ENCODE measurements at places on chromosomes 6 and 20.

GRCh38 chr20:21499641-21500040 lies 14.2 kb downstream of the NKX2-2 start:
- no peaks in the 10 kb centered on the region for H3K4me1 ChIP-seq
- peaks cover 3% of the 10 kb centered on the region for H3K27me3 ChIP-seq

GRCh38 chr6:15335385-15335784 lies 89.5 kb downstream of the JARID2 start:
- peaks cover 33% of the 10 kb centered on the region for H3K4me1 ChIP-seq
- DNase-seq: no peak
- no peak overlapping the region for H3K4me3 ChIP-seq
- H3K27ac ChIP-seq: no peak overlapping the region

GRCh38 chr6:96675597-96675996 lies 112.7 kb downstream of the FHL5 start:
- no peak overlapping the region for H3K27ac ChIP-seq
- no peaks in the 10 kb centered on the region for H3K27me3 ChIP-seq
- H3K4me3 ChIP-seq: no peak overlapping the region
- DNase-seq: no peak
- H3K36me3 ChIP-seq: no peaks in the 10 kb centered on the region

GRCh38 chr6:24152014-24152413 lies 26.0 kb downstream of the NRSN1 start:
- DNase-seq: no peak
- no peak overlapping the region for H3K4me3 ChIP-seq
- no peak overlapping the region for H3K27ac ChIP-seq
- H3K4me1 ChIP-seq: no peaks in the 10 kb centered on the region
- no peaks in the 10 kb centered on the region for H3K36me3 ChIP-seq

GRCh38 chr6:6317386-6317785 lies 3.1 kb downstream of the F13A1 start:
- no peaks in the 10 kb centered on the region for H3K4me1 ChIP-seq
- H3K27me3 ChIP-seq: no peaks in the 10 kb centered on the region

DNA sequence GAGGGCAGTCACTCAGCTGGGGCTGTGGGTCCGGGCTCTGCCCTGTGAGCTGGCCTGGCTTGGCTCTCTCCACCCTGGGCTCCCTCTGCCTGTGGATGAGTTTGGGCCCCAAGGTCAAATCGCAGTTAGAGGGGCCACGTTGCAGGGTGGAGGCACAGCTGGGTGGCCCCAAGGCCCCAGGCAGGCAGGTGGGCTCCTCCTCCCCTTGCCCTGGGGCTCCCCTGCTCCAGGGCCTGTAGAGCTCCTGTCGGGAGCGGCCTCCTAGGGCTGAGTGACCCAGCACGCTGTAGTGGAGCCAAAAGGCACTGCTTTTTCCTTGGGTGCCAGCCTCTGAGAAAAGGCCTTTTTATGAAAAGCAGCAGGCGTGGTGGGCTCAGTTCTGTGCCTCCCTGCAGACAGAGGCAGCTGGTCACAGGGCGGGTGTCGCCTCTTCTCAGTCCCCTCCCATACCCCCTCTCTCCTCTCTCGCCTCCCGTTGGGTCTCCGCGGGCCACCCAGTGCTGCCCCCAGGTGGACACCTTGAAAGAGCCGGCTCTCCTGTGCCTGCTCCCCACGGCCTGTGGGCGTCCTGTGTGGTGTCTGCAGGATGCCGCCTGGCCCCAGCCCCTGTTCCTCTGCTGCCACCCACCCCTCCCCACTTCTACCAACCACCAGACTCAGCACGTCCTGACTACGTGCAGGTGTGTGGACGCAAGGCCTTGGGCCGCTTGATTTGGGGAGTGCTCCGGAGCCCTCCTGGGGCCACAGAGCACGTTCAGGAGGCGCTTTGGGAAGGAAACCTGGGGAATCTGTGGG lies 13.2 kb downstream of the SS18L1 start:
- no peaks in the 10 kb centered on the region for H3K27me3 ChIP-seq
- no peak overlapping the region for H3K4me3 ChIP-seq
- no peaks in the 10 kb centered on the region for H3K36me3 ChIP-seq
- H3K27ac ChIP-seq: no peak overlapping the region
- DNase-seq: peak; percentile 70

GRCh38 chr6:90978046-90978445 lies 391.2 kb upstream of the MAP3K7 start:
- no peak overlapping the region for H3K4me3 ChIP-seq
- no peak overlapping the region for H3K27ac ChIP-seq
- H3K4me1 ChIP-seq: no peaks in the 10 kb centered on the region
- H3K36me3 ChIP-seq: no peaks in the 10 kb centered on the region
- DNase-seq: no peak

- DNase-seq: peak; percentile 50
- peak overlapping the region; percentile 30 for H3K27ac ChIP-seq
- H3K4me1 ChIP-seq: peaks cover 18% of the 10 kb centered on the region
- H3K36me3 ChIP-seq: no peaks in the 10 kb centered on the region
Measured at GRCh38 chr6:166540631-166541331, 45.7 kb downstream of the RAMACL start.

- no peaks in the 10 kb centered on the region for H3K36me3 ChIP-seq
- peak overlapping the region; percentile 90 for H3K4me3 ChIP-seq
- no peaks in the 10 kb centered on the region for H3K27me3 ChIP-seq
- peak overlapping the region; percentile 91 for H3K27ac ChIP-seq
- H3K4me1 ChIP-seq: peaks cover 53% of the 10 kb centered on the region
Measured at GRCh38 chr6:53347250-53347920, 1.4 kb downstream of the ELOVL5 start.

- H3K27me3 ChIP-seq: no peaks in the 10 kb centered on the region
- H3K27ac ChIP-seq: no peak overlapping the region
- H3K36me3 ChIP-seq: no peaks in the 10 kb centered on the region
- H3K4me1 ChIP-seq: peaks cover 8% of the 10 kb centered on the region
Measured at GRCh38 chr6:136525586-136526195, 24.5 kb downstream of the MAP7 start.

GRCh38 chr6:111784433-111784832 lies 88.8 kb downstream of the FYN start:
- H3K36me3 ChIP-seq: no peaks in the 10 kb centered on the region
- H3K27ac ChIP-seq: no peak overlapping the region
- peaks cover 72% of the 10 kb centered on the region for H3K4me1 ChIP-seq
- no peak for DNase-seq
- no peaks in the 10 kb centered on the region for H3K27me3 ChIP-seq

DNA sequence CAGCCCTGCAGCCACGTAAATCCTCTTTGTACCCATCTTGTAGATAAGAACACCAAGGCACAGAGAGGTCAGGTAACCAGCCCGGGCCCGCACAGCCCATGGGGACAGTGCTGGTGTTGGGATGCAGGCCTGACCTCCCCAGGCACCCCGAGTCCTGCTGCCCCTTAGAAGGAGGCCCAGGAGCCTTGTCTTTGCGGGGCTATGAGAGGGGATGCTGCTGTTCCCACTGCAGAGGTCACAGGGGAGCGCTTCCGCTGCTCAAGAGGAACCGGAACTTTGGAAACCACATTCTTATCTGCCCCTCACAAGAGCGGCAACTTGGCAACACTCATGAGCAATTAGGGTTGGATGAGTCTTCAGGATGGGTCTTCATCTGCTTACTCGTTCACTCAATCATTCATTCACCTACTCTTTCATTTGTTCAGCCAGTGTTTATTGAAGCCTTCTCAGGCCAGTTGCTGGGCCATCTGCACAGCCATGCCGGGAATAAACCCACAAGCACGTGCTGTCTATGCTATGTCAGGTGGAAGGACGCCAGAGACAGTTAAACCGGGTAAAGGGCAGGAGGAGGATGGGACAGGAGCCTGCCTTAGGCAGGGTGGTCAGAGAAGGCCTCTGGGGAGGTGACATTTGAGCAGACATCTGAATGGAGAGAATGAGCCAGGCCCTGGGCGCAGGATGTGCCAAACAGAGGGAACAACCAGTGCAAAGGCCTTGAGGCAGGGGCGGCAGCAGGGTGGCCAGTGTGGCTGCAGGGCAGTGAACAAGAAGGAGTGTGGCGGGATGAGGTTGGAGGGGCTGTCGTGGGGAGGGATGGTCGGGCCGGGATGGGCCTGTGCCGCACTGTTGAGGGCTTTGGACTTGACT lies 60.8 kb downstream of the RBM38 start:
- H3K27me3 ChIP-seq: no peaks in the 10 kb centered on the region
- H3K36me3 ChIP-seq: no peaks in the 10 kb centered on the region
- H3K27ac ChIP-seq: no peak overlapping the region
- no peak for DNase-seq
- H3K4me1 ChIP-seq: peaks cover 35% of the 10 kb centered on the region

- no peak for DNase-seq
- H3K4me1 ChIP-seq: no peaks in the 10 kb centered on the region
- no peaks in the 10 kb centered on the region for H3K36me3 ChIP-seq
- H3K27ac ChIP-seq: no peak overlapping the region
Measured at GRCh38 chr6:3902871-3903648, 53.9 kb downstream of the FAM50B start.

DNA sequence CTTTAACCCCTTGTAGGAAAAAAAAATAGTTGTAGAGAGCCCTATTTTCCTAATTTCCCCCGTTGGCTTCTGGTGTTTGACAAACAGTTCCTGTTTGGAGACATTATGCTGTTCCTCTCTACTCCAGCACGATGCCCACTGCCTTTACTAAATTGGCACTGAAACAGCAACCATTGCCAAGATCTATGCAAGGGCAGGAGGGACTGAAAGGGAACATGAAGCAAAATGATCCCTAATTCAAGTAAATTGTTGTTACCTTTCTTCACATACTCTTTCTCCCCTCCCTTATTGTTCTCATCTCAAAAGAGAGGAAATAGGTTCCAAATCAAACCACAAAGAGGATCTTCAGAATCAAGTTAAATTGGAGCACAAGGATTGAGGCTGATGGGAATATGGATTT lies 764.1 kb upstream of the MMS22L start:
- DNase-seq: no peak
- no peak overlapping the region for H3K27ac ChIP-seq
- no peak overlapping the region for H3K4me3 ChIP-seq
- H3K27me3 ChIP-seq: no peaks in the 10 kb centered on the region
- H3K36me3 ChIP-seq: no peaks in the 10 kb centered on the region
- no peaks in the 10 kb centered on the region for H3K4me1 ChIP-seq

GRCh38 chr6:141326426-141326825 lies 806.3 kb upstream of the GJE1 start:
- no peak overlapping the region for H3K4me3 ChIP-seq
- no peaks in the 10 kb centered on the region for H3K27me3 ChIP-seq
- peak; percentile 3 for DNase-seq
- H3K4me1 ChIP-seq: no peaks in the 10 kb centered on the region

DNA sequence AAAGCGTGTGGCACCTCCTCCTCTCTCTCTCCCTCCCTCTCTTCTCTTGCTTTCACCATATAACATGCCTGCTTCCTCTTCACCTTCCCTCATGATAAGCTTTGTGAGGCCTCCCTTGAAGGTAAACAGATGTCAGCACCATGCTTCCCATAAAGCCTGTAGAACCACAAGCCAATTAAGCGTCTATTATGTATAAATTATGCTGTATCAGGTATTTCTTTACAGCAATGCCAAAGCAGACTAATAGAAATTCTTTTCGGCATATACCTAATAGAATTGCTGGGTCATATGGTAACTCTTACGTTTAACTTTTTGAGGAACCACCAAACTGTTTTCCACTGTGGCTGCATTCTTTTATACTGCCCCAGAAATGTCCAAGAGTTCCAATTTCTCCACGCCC lies 75.0 kb downstream of the SYCP2 start:
- no peaks in the 10 kb centered on the region for H3K36me3 ChIP-seq
- no peak overlapping the region for H3K4me3 ChIP-seq
- no peak for DNase-seq
- no peaks in the 10 kb centered on the region for H3K4me1 ChIP-seq

- no peak for DNase-seq
- no peaks in the 10 kb centered on the region for H3K27me3 ChIP-seq
- H3K4me1 ChIP-seq: peaks cover 4% of the 10 kb centered on the region
- no peak overlapping the region for H3K4me3 ChIP-seq
Measured at GRCh38 chr20:48729538-48729937, 98.3 kb downstream of the PREX1 start.

- H3K27ac ChIP-seq: no peak overlapping the region
- DNase-seq: no peak
- no peaks in the 10 kb centered on the region for H3K4me1 ChIP-seq
- H3K27me3 ChIP-seq: no peaks in the 10 kb centered on the region
- H3K4me3 ChIP-seq: no peak overlapping the region
Measured at GRCh38 chr6:162056745-162057144, 670.8 kb downstream of the PRKN start.

DNA sequence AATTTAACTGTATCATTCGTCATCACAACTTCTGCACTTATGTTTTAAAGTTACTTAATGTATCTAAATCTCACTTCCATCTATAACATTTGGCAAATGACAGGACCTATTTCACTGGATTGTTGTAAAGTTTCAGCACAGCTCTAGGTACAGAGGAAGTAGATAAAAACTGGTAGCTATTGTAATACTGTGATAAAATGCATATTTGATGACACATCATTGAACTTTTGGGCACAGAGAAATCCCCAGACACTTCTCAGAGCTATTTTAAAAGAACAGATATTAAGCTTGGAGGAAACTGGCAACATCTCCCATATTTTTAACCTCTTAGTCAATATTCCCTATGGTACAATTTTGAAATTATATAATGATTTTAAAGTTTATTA lies 138.7 kb downstream of the RFPL4B start:
- no peak overlapping the region for H3K4me3 ChIP-seq
- H3K27ac ChIP-seq: no peak overlapping the region
- no peaks in the 10 kb centered on the region for H3K4me1 ChIP-seq
- no peak for DNase-seq

- no peaks in the 10 kb centered on the region for H3K27me3 ChIP-seq
- H3K4me3 ChIP-seq: no peak overlapping the region
- no peak for DNase-seq
- H3K27ac ChIP-seq: no peak overlapping the region
- peaks cover 11% of the 10 kb centered on the region for H3K36me3 ChIP-seq
- no peaks in the 10 kb centered on the region for H3K4me1 ChIP-seq
Measured at GRCh38 chr6:105274678-105275077, 94.9 kb upstream of the POPDC3 start.

GRCh38 chr6:111410371-111410770 lies 72.6 kb downstream of the REV3L start:
- H3K27ac ChIP-seq: no peak overlapping the region
- H3K4me3 ChIP-seq: no peak overlapping the region
- H3K27me3 ChIP-seq: no peaks in the 10 kb centered on the region
- no peaks in the 10 kb centered on the region for H3K4me1 ChIP-seq
- peaks cover 12% of the 10 kb centered on the region for H3K36me3 ChIP-seq
- DNase-seq: no peak

DNA sequence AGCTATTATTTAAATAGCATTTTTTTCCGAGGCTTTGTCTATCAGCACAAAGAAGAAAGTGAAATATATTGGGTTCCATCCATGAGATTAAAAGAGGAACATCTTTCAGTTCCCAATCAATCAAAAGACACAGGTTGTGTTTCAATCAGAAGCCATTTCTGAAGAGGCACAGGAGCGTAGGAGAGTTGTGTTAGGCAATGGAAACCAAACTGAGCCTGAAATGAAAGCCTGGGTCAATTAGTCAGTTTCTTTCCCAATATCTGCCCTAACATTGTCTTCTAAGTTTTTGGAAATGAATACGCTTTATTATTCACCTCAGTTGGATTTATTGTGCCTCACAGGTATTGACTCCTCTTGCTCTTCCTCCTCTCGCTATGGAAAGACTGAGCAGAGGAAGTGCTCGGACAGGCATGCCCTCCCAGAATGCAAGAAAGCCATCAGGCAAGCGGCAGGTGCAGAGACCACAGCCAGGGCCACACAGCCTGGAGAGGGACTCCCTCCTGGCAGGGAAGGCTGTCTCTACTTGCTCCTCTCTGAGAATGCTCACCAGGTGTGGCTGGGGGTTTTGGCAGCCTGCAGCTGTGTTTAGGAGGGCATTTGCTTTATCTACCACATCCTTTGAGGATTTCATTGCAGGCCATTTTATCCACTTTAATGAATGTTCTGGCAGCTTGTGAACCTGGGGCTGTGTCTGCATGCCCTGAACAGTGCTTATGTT lies 100.8 kb upstream of the NEDD9 start:
- H3K27ac ChIP-seq: no peak overlapping the region
- no peaks in the 10 kb centered on the region for H3K36me3 ChIP-seq
- H3K4me3 ChIP-seq: no peak overlapping the region
- peaks cover 18% of the 10 kb centered on the region for H3K4me1 ChIP-seq
